Activated T-helper 1 cell treated with Interleukin-2 at 50 U/mL for 16 hours (primary cell): ENCODE measurements at places on chromosomes 2 and 18.

- no peak for DNase-seq
Observed at GRCh38 chr2:35864141-35864540, 491.4 kb upstream of the CRIM1 start.

DNA sequence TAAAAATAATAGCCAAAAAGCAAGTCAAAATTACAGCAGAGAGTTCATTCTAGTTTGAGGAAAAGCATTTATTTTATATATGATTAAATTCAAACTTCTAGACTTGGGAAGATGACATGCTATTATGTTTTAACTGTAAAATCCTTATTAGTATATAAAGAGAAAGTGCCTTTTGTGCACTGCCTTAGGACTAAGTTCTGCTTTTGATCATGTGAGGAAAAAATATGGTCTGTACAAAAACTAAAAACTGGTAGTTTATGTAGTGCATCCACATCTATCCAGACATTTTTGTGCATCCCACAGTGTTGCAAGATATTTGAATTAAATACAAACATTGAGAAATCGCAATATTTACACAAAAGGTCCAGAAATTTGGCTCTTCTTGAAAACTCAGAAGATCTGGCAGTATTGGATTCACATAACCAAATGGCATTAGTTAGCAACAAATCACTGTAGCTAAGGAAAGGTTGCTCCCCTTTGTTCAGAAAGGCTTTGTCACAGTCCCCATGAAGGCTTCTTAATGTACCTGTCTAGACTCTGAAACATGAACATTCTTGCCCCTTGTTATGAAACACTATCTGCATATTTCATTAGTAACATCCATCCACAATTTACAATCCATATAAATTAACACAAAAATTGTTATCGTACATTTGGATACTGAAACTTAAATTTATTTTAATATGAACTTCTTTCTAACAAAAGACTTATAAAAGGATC, 2.2 kb downstream of the MMADHC start:
- DNase-seq = no peak

DNA sequence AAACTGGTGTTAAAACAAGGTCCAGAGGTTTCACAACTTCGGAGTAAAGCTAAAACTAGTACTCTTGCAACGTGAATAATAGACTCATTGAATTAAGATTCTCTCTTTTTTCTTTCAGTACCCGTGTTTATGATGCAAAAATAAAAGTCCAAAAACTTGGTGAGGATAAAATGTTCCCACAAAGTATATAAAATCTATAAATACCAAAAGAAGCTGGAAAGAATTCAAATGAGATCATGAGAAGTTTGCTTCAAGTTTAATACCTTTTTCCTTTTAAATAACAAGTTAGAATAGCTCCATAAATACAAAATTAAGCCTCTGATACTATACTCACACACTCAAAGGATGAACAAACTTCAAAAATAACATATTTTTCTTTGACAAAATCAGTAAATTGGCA, 34.0 kb downstream of the METTL4 start:
- no peak for DNase-seq

DNA sequence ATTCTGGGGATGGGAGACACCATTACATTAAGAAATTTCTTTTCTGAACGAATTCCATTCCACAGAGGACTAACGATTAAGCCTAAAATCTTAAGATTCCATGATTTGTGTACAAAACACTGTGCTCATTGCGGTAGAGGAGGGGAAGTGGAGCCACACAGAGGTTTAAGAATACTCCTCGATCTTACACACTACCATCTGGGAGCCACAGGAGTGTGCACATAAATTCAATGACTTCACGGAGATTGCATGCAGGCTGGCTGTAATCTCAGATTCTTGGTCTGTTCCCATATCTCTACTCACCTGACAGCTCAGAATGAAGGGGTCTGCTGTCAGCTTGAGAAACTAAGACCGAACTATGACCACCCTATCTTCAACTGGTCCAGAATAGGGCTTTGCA, 762 bp downstream of the VPS4B start:
- DNase-seq = no peak

DNA sequence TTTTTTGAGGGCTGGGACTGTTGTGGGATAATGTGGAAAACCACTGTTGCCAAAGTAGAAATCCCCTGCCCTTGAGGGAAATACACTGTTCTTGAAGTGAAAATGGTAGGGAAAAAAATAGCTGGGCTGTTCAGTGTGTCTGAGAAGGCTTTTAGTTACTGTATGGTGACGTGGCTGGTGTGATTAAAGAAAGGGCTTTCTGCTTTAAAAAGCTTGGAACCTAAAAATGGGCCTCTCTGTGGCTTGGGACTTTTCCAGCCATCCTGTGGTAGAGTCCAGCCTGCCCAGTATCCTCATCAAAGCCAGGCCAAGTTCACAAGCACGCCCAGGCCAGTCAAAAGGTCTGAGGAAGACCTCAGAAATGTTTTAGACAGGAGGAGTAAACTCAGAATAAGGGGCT, 6.8 kb downstream of the MGAT5 start:
- no peak for DNase-seq

- DNase-seq = no peak
Observed at GRCh38 chr2:188845692-188846091, 128.5 kb upstream of the COL3A1 start.

DNA sequence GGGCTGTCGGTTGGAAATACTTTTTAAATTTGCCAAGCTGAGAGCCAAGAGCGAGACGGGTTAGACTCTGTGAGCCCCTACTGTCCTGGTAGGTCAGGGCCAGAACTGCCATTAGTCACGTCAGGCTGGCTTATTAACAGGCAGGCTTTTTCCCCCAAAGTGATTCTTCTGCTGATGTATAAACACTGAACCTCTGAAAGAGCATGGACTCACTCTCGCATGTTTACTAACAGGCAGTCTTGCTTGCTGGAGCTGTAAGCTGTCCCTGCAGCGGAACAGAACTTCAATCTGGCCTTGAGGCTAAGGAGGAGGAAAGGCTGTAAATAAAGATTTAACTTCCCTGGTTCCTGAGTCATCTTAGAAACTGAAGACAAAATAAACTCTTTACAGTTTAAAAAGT, 288.4 kb downstream of the PIEZO2 start:
- no peak for DNase-seq

- DNase-seq = no peak
Observed at GRCh38 chr18:55346961-55347740, 240.8 kb downstream of the TCF4 start.

GRCh38 chr2:155218292-155218924, 519.9 kb downstream of the KCNJ3 start:
- no peak for DNase-seq

DNA sequence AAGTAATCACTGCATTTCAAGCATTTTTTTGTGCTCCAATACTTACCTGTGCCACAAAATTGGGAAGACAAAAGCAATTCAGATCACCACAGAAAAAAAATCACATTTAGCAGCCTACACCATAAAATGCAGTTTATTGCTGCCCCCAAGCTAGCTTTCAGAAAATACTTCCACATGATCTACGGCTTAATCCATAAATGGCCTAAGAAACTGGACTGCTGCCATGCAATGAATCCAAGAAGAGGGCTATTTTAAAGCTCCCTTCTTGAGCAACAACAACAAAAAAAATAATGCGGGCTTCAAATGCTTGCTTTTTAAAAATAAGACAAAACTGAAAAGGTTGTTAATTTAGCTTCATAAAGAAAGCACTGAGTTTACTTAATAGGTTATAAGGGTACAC, 272.3 kb downstream of the RAD51AP2 start:
- no peak for DNase-seq
